ENCODE measurements at places on chromosomes 2 and 18.
A peak's percentile ranks its signal among the peaks of the same experiment; 100 is the strongest.

DNA sequence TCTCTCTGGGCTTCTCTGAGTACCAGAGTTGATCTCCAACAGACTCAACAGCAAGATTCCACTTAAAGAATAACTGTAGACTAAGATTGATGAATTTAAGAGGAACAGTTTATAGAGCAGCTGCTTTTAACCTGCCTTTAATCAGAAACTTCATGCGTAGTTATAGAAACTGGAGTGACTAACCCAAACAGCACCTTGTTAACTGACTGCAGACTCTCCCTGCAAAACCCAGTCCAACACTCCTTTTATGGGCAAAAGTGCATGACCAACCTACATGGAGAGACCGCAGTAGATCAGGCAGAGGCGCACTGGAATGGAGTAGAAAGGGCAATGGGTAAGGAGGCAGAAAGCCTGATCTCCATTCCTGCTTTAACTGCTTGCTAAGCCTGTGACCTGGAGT lies 110.6 kb downstream of the NRP2 start:
- DNase-seq: no peak

DNA sequence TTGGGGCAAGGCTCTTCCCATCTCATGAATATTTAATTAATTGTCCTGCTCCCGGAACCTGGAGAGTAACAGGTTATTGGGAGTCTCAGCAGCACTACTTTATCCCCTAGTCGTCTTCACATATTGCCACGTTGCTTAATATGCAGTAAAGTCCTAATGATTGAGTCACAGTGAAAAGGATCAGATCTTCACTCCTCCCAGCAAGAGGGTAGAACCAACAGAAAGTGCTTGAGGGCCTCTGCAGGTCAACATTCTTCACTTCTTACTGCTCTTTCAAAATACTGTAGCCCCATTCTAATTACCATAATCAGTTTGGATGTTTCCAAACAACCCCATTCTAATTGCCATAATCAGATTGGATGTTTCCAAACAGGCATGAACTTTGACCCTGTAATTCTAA lies 801.0 kb downstream of the LRRTM4 start:
- no peak for DNase-seq

- DNase-seq: no peak
Measured at GRCh38 chr2:208354964-208355381, 51.6 kb upstream of the PTH2R start.

GRCh38 chr2:38835990-38836389 lies 39.7 kb downstream of the DHX57 start:
- DNase-seq: no peak

DNA sequence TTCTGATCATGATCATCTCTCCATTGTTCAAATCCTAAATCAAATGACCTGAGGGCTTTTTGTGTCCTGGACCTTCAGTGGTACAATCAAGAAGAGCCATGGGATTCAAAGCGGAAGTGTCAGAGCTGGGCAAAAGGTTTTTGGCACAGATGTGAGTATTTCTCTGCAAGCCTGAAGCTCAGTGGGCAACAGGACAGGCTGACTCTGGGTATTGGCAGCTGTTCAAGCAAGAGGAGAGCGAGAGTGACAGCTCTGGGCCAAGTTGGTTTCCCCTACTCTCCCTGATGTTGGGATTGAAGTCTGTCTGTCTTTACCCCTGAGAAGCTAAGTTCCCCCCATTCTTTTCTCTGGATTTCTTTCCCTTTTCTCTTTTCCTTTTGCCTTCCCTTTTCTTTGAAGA lies 33.3 kb downstream of the DSEL start:
- DNase-seq: no peak

GRCh38 chr2:235131334-235132305 lies 179.8 kb downstream of the SH3BP4 start:
- DNase-seq: no peak

GRCh38 chr2:121052023-121052422 lies 233.0 kb downstream of the TFCP2L1 start:
- no peak for DNase-seq

DNA sequence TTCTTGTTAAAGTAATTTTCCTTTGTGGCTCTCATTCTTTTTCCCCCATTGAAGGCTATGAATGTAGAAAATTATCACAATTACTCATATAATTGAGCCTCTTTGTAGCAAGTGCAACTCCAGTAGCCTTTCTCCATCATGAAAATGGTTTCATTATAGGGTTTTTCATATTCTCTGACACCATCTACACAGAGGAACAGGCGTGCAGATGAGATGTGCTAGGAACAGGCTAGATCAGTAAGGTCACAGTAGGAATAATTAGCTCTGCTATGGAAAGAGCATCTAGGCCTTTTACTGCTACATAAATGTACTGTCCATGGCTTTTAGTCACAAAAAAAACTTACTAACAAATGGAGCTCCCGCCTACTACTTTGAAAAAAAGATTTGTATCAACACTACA lies 12.6 kb upstream of the DLX1 start:
- DNase-seq: no peak

GRCh38 chr2:41216978-41217377 lies 765.1 kb upstream of the SLC8A1 start:
- no peak for DNase-seq

DNA sequence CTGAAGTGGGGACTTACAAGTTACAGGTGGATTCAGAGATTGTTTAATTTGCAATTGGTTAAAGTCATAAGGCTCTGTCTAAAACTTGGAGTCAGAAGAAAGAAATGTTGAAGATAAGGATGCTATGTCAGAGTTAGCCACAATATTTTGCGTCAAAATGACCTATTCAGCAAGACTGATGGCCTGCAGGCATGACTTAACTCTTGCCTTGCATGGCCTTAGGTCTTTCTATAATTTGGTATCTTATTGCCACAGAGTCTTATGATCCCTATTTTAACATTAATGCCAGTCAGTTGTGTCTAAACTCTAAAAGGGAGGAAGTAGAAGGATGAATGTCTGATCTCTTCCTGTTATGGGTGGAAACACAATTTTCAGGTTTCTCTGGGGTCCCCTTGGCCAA lies 5.2 kb upstream of the COMMD1 start:
- no peak for DNase-seq

DNA sequence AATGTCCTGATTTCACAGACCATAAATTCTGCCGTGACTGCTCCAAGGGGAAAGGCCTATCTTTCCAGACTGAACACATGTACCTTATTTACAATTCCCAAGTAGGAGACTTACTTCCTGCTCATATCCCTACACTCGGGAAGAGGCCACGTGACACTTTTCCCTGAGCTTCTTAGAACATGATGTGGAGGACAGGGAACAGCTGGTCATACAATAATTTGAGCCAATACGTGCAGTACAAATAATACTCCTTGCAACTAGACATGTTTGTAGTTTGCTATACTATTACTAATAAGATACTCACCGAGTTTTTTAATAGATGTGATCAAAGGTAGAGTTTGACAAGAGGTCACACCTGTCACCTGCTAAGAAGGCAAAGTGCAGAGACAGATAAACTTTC lies 256.4 kb downstream of the SP3 start:
- no peak for DNase-seq

GRCh38 chr2:231655488-231655887 lies 52.8 kb upstream of the PTMA start:
- no peak for DNase-seq

GRCh38 chr2:46335391-46336282 lies 38.4 kb downstream of the EPAS1 start:
- peak; percentile 7 for DNase-seq

GRCh38 chr18:79542876-79543750 lies 136.5 kb upstream of the CTDP1 start:
- DNase-seq: no peak

DNA sequence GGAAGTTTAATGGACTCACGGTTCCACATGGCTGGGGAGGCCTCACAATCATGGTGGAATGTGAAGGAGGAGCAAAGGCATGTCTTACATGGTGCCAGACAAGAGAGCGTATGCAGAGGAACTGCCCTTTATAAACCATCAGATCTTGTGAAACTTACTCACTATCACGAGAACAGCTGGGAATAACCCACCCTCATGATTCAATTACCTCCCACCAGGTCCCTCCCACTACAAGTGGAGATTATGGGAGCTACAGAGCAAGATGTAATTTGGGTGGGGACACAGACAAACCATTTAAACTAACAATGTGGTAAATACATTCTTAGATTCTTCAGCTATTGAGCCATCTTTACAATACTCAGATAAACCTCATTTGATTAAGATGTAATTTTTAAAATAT lies 176.1 kb downstream of the SH3BP4 start:
- DNase-seq: no peak

GRCh38 chr18:24369426-24369825 lies 28.2 kb downstream of the OSBPL1A start:
- DNase-seq: no peak

DNA sequence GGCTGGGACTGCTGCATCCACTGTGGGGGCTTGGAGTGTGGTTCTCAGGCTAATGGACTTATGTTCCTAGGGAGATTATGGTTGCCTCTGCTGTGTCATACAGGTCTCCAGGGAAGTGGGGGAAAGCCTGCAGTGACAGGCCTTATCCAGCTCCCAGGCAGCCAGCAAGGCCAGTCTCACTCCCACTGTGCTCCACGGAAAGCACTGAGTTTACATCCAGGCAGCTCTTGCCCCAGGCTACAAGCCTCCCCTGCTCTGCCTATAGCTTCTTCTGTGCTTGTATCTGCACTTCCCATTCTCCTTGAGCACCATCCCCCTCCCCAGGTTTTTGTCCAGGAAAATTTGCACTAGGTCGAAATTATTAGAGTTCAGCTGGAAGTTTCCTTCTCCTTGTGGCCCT lies 231.9 kb downstream of the ZRANB3 start:
- no peak for DNase-seq

DNA sequence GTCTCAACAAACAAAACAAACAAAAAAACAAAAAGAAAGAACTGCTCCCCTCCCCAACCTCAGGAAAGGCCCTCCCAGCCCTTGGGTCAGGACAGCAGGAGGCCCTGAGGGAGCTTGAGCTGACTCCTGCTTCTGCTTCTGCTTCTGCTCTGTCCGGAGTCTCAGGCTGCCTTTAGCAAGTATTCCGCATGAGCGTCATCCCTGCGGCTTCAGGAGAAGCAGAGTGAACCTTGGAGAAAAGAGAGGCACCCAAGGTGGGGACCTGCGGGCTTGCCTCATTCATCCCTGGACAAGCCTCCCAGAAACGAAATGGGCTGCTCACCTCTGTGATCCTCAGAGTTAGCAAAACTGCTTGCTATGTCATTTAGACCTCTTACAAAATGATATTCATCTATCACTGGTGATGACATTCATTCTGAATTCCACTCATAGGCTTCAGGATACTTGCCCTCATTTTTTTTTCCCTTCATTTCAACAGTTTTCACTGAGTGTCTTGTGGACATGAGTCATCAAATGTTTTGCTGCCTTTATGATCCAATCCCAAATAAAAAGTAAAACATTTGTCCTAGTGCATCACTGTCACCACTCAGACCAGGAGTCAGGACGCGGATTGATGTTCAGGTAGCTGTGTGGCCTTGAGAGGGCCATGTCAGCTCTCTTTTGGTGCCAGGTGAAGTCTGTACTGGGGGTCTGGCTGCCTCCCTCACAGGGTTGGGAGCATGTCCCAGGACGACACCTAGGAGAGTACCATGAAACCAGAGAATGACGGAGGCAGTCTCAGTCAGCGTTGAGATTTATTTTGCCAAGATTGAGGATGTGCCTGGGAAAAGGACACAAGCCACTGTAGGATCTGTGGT lies 51.7 kb downstream of the IMPA2 start:
- DNase-seq: no peak

- no peak for DNase-seq
Measured at GRCh38 chr2:187349326-187349944, 98.6 kb downstream of the CALCRL start.

DNA sequence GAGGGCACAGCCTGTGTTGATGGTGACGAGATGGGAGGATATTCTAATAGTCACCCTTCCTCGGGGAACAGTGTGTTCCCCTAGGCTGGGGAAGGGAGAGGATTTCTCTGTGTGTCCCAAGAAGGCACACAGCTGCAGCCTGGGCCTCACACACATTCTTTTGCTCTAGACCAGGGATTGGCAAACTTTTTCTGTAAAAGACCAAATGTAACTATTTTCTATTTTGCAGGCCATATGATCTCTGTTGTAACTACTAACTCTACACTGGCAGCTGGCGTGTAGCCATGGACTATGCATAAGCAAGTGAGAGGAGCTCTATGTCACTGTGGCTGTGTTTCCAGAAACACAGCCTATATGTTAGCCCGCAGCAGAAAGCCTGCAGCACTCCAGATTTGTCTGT lies 65.8 kb downstream of the ARHGAP28 start:
- DNase-seq: no peak

GRCh38 chr2:232214053-232214452 lies 164.5 kb upstream of the ALPP start:
- no peak for DNase-seq

- no peak for DNase-seq
Measured at GRCh38 chr2:170244555-170244954, 66.6 kb downstream of the MYO3B start.

DNA sequence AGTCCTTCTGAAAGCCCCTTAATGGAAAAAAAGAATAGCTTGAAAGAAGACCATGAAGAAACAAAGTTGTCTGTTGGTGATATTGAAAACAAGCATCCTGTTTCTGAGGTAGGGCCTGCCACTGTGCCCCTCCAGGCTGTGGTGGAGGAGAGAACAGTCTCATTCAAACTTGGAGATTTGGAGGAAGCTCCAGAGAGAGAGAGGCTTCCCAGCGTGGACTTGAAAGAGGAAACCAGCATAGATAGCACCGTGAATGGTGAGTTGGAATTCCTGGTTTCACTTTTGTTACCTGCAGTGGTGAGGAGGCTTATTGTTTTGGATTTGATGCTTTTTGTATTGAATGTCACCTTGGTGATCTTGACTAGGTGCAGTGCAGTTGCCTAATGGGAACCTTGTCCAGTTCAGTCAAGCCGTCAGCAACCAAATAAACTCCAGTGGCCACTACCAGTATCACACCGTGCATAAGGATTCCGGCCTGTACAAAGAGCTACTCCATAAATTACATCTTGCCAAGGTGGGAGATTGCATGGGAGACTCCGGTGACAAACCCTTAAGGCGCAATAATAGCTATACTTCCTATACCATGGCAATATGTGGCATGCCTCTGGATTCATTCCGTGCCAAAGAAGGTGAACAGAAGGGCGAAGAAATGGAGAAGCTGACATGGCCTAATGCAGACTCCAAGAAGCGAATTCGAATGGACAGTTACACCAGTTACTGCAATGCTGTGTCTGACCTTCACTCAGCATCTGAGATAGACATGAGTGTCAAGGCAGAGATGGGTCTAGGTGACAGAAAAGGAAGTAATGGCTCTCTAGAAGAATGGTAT lies 13.3 kb downstream of the SLC20A1 start:
- DNase-seq: no peak

GRCh38 chr2:153145470-153145978 lies 333.0 kb downstream of the RPRM start:
- no peak for DNase-seq

DNA sequence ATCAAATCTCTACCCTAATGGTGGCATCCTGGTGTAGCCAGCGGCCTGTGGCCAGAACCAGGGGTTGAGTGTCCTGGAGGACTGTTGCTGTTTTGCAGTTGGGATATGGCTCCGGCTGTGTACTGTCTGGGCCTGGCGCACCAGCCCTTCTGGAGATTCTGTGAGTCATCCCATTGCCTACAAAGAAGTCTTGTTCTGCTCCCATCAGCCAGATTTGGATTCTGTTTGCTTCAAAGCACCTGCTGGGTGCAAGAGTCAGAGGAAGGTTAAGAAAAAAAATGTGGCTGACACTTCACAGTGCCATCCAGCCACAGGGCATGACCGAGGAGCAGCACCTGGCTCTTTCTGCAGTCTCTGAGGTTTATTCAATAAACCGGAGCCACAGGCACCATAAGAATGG lies 41.0 kb upstream of the ASAP2 start:
- DNase-seq: no peak

All from endothelial cell (in vitro differentiated cells).